ENCODE measurements at places on chromosomes 2 and 18.

GRCh38 chr2:10971161-10971887, 59.6 kb downstream of the KCNF1 start:
- DNase-seq, result no peak

DNA sequence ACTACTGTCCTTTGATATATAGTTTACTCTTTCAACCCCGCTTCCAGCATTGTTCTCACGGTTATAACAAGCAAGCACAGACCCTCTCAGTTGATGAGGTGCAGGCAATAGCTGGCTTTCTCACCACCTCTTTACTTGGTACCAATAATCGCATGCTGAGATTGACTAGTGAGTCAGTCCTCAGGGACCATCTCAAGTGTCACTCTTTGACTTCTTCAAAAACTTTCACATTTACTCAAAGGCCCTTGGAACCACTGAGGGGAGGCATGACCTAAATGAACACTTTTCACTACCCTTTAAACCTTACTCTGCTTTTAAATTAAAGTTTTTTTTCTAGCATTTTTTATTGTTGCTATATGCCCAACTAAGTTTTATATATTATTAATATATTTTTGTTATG, 101.8 kb downstream of the DAW1 start:
- DNase-seq, result no peak

GRCh38 chr2:138866797-138867196, 86.6 kb upstream of the NXPH2 start:
- no peak for DNase-seq

GRCh38 chr2:197920088-197920487, 115.7 kb downstream of the PLCL1 start:
- no peak for DNase-seq

DNA sequence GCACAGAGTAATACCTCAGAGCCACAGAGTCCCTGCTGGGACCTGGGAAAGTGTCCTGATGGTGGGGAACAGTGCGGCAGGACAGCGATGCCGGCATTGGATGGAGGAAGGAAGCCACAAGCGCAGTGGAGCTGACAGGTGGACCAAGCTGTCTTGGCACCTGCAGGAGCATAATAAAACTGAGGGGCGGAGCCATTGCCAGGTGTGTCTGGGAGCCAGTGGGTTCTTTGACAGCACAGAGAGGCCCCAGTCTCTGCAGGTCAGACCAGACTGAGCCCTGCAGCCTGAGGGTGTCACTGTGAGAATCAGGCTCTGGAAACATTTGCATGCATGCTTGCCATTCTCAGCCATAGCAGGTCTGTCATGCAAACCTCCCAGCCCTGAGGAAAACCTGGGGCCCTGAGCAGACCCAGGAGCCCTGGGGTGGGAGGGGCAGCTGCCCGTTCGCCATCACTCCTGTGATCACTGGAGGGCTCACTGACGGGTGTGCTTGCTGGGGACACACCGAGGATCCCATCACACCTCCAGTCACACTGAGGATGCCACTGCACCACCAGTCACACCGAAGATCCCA, 210.5 kb upstream of the HDAC4 start:
- DNase-seq, result no peak

DNA sequence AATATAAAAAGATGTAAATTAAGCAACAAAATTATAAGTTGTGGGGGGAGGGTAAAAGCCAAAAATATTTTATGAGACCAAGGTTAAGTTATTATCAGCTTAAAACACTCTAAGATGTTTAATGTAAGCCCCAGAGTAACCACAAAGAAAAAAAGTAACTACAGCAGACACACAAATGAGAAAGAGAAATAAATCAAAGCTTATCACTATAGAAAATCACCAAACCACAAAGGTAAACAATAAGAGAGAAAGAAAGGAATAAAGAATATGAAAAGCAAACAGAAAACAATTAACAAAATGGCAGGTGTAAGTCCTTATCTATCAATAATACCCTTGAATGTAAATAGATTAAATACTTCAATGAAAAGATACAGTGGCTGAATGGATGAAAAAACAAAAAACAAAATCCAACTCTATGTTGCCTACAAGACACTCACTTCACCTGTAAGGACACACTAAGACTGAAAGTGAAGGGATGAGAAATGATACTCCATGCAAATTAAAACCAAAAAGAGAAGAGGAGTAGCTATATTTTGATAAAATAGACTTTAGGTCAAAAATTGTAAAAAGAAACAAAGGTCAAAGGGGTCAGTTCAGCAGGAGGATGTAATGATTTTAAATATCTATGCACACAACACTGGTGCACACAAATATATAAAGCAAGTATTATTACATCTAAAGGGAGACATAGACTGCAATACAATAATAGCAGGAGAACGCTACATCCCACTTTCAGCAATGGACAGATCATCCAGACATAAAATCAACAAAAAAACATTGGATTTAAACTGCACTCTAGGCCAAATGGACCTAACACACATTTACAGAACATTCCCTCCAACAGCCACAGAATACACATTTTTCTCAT, 80.7 kb downstream of the PTPN2 start:
- no peak for DNase-seq

- DNase-seq, result no peak
These were observed 58.4 kb downstream of the PDE1A start for GRCh38 chr2:182368446-182368845.

- no peak for DNase-seq
These were observed 259.3 kb downstream of the AGPS start for GRCh38 chr2:177651833-177652232.

- no peak for DNase-seq
These were observed 738.2 kb upstream of the GCFC2 start for GRCh38 chr2:76448956-76449355.

GRCh38 chr2:119179202-119179601, 20.7 kb upstream of the C1QL2 start:
- DNase-seq, result peak; percentile 79

GRCh38 chr2:51581636-51582267, 549.8 kb upstream of the NRXN1 start:
- no peak for DNase-seq

DNA sequence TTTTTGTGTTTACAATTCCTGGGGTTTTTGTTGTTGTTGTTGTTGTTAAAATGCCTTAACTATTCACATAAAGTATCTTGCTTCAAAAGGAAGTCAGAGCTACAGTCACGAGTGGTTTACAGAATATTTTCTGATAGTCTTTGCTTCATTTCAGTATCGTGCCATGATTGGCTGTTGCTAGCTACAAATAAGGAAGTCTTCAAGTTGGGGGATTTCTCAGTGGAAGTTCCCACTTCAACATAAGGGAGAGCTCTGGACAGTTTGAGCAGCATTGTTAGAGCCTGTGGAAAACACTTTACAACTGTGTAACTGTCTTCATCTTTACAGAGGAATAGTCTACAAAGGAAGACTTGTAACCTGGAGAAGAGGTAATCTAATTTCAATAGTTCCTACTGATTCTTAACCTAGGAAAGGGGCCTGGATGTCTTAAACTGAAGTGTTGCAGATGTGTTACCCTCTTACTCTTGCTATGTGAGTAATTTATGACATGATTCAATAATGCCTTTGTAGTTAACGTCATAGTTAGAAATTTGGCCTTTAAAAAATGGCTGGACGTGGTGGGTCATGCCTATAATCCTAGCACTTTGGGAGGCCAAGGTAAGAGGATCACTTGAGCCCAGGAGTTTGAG, 23.4 kb upstream of the TANK start:
- DNase-seq, result no peak

GRCh38 chr2:33210626-33211025, 263.9 kb downstream of the LTBP1 start:
- DNase-seq, result peak; percentile 28

DNA sequence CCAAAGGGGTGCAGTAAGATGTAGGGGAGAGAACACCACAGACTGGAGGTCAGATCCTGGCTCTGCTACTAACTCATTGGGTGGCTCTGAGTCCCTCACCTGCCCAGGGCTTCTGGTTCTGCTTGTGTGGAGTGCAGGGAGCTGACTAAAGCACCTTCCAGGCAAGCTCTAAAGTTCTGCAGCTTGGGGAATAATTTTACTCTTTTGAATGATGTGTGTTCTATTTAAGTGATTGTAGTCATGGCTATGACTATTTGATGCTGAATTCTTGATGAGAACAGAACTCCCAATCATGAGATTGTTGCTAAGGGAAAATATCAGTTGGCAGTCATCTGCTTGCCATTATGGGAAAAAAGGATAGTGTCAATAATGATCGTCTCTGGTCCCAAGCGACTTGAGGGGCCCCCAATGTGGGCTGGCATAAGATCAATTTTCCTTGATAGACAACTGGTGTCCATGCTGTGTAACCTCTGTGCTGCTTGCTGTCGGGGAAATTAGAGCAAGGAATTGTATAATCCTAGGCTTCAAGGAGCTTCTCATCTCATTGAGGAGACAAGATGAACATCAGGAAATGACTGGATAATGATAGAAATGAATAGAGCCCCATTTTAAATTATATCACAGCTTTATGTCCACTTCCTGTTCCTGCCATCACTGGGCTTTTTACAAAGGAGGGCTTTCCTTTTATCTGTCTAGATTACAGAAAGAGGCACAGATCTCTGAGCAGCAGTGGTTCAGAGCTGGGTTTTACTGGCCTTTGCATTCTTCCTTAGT, 131.7 kb downstream of the SLC4A3 start:
- no peak for DNase-seq

- DNase-seq, result no peak
These were observed 219.7 kb upstream of the EPHA4 start for GRCh38 chr2:221791844-221792243.

All from H4 (cell line).